Uterus (tissue), 4 donors: ENCODE measurements at places on chromosomes 2 and 18.

DNA sequence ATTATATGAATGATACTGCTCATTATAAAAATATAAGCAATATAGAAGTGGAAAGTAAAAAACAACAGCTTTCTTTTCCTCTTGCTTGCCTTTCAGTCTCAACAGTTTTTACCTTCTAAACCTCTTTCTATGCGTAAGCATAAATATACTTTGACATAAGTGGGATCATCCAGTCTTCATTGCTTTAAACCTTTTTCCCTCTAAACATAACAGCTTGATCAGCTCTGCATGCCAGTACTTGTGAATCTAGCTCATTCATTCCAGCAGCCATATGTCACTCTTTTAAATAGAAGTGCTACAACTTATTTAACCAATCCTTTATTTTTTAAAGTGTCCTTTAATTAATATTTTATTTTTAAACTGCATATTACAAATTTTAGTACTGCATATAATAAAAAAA is 88.1 kb downstream of the TTC27 start:
- no peak for DNase-seq

DNA sequence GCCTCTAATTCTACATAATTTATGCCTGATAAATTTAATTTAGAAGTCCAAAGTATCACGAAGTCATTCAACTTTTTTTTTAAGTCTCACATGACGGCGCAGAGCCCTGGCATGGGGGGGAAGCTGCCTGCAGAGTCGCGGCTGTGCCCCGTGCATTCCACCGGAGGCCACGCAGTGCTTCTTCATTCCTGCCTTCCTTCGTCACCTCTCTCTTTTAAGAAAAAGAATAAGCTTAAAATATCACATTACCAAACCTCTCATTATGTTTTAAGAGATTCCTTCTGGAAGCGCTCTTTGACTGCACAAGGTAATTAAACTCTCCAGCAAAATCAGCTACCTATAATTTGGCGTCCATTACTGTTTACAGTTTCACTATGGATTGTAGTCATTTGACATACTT is 20.3 kb upstream of the KIDINS220 start:
- no peak for DNase-seq

GRCh38 chr2:71536226-71536671 is 82.9 kb downstream of the DYSF start:
- DNase-seq, result no peak

- no peak for DNase-seq
These were observed 130.7 kb upstream of the KLF7 start for GRCh38 chr2:207296265-207296948.

DNA sequence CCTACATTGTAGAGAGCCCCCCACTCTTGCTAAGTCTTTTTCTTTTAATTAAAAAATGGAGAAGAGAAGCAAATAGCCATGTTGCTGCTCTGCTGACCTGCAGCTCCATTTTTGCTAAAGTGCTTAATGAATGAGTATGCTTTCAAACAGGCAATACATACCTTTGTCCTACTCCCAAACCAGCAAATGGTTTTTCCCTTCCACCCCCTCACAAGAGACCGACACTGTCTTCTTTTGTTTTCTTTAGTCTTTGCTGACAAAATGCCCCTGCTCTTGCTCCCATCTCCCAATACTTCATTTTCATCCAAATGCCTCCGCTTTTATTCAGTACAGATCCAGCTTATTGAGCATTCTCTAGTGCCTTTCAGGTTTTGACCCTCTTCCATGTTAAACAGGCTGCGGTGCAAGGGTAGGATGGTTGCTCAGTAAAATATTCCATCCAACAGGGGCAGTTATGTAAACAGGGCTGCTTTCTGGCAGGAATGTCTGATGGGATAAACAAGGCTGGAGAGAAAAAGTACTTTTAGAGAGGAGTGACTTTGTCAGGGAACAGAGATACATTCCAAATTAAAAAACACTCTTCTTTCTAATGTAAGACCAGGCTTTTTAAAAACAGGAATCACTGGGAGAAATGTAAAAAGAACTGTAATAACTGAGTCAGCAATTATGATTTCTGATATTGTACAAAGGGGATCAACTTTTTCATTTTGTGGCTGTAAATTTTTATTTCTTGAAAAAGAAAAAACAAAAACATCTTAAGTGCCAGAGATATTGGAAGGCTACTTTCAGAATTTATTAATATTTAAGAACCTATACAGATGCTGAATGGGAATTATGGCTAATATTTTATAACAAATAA is 136.8 kb downstream of the MEP1B start:
- no peak for DNase-seq

- peak; percentile 54 for DNase-seq
These were observed 152.9 kb upstream of the PGAP1 start for GRCh38 chr2:197079414-197079813.

GRCh38 chr2:219475697-219476651 is 22.7 kb upstream of the GMPPA start:
- DNase-seq, result peak; percentile 79
